ENCODE measurements at places on chromosomes 3 and 15.

DNA sequence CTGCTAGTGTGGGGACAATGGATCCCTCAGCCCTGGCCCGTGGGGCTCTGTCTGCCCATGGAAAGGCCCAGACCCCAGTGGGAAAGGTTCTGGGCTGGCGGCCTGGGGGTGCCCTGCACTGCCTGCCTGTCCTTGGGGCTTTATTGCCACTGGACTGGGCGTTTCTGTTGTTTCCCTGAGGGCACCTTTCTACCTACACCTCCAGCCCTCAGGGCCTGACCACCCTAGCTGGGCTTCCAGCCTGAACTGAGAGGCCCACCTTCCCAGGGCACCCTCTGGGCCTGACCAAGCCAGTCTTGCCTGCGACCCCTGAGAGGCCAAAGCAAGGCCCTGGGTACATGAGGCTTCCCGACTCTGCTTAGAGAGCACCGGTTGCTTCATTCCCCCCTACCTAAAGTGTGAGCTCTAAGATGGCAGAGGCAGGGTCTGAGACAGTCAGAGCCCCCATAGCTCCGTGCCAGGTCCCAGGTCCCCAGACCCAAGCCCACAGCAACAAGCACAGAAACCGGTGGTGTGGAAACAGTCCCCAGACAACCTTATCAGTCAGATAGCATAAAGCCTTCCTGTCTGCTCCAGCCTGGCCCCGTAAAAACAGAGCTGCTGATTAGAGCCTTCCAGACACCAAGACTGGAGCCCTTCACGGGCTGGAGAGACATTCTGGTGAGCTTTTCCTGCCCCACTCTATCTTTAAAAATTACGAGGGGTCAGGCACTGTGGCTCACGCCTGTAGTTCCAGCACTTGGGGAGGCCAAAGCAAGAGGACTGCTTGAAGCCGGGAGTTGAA lies 102.8 kb downstream of the CHSY1 start:
- no peak for DNase-seq

DNA sequence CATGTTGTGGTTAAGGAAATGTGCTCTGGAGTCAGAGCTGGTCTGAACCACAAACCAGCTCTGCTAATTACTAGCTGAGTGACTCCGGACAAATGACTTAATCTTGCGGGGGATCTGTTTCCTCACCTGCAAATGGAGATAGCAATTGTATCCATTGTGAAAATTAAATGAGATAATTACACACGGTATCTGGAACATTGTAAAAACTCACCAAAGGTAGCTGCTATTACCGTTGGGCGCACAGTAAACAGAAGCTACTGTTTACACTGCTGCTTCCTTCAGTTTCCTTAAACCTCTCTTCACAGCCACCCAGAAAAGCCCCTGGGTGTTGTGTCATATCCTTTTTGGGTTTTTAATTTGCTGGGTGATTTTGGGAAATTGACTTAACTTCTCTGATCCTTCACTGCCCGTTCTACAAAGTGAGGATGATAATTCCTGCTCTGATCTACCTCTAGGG lies 107.8 kb downstream of the MEGF11 start:
- DNase-seq, result no peak

GRCh38 chr3:184669578-184669977 lies 42.3 kb downstream of the MAGEF1 start:
- no peak for DNase-seq

GRCh38 chr3:65785065-65785645 lies 253.6 kb downstream of the MAGI1 start:
- peak; percentile 17 for DNase-seq

GRCh38 chr3:184008161-184008560 lies 9.5 kb downstream of the ABCC5 start:
- DNase-seq, result no peak

DNA sequence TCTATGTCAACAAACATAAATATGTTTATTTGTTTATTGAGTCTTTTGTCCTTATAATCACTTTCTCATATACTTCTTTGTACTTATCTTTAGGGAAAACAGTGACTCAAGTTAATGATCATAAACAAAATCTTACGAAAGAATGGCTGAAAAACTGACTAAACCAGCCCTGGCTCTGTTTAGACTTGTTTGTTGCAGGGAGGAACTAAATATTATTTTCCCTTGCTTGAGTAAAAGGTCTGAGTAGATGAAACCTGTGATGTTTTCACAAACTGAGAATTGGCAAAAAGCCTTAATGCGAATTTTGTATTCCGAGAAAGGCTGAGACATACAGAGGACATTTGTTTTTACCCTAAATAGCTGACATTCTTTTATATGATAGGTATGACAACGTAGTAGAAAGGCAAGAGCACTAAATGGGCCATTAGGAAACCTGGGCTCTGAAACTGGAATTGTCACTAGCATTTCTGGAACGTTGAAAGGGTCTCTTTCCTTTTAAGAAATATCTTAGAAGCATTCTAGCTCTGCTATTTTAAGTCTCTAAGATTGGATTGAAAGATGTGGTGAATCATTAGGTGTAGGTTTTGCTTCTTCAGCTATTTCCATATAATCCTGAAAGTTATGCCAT lies 18.2 kb upstream of the CLDN16 start:
- no peak for DNase-seq

DNA sequence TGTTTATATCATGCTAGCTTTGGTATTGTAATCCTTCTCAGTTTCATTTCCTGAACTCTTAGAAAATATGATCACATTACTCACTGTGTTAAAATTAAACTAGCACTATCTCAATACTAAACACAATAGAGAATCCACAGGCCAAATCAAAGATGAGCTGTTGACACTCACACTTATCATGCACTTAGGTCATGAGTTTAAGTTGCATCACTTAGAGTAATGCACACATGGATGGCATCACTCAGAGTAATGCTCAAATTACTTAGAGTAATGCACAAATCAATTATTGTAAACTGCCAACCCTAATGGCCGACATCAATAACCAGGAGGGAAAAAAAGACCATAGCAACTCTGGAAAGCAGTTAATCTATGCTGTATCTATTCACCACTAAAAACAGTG lies 40.0 kb upstream of the MCF2L2 start:
- no peak for DNase-seq

DNA sequence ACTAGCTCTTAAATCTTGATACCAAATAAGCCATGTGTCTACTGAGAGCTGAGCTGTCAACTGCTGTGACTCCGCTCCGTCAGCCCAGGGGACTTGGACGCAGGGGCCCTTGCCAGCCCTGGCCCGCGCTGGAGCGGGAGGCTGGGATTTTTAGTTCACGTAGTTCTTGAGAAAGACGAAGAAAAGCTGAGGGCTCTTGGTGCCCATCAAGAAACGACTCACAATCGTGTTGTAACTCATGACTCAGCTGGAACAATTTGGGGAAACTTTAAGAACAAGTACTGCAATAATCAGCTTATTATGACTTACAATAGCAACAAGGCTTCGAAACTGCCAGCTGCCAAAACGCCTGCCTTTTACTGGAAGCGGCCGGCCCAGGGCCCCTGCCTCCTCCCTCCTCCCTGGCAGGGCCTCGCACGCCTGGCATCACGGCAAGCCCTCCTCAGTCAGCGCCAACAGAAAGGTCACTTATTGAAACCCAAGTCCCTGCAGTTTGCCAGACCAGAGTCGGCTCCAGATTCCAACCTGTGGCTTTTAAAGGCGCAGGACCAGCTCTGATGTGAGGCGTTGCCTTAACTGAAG lies 60.3 kb downstream of the RGMA start:
- peak; percentile 86 for DNase-seq

- DNase-seq, result peak; percentile 59
Observed at GRCh38 chr3:72310419-72311380, 525.8 kb upstream of the PROK2 start.

DNA sequence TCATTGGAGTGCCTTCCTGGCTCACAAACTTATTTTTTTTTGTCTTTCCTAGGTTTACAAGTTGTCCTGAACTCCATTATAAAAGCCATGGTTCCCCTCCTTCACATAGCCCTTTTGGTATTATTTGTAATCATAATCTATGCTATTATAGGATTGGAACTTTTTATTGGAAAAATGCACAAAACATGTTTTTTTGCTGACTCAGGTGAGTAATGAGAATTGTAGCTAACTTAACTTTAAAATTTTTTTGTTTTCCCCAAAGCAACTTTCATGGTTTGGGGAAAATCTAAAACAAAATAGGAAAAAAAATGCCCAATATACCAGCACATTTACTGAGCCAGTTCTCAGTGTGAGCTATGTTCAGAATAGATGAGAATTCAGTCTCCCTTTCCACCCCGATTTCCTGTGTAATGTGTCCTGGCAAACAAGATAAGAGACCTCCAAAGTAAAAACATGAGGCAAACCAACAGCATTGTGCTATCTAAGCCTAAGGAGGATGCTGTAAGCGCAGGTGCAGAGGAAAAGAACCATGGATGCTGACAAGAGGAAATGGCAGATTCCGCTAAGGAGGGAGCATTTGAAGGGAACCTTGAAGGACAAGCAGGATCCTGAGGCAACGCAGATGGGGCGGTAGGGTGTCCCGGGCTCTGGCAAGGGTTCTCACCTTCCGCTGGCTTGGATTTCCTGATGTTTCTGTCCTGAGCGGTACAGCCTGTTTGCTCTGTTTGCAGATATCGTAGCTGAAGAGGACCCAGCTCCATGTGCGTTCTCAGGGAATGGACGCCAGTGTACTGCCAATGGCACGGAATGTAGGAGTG lies 171.4 kb downstream of the CACNA1D start:
- DNase-seq, result no peak

DNA sequence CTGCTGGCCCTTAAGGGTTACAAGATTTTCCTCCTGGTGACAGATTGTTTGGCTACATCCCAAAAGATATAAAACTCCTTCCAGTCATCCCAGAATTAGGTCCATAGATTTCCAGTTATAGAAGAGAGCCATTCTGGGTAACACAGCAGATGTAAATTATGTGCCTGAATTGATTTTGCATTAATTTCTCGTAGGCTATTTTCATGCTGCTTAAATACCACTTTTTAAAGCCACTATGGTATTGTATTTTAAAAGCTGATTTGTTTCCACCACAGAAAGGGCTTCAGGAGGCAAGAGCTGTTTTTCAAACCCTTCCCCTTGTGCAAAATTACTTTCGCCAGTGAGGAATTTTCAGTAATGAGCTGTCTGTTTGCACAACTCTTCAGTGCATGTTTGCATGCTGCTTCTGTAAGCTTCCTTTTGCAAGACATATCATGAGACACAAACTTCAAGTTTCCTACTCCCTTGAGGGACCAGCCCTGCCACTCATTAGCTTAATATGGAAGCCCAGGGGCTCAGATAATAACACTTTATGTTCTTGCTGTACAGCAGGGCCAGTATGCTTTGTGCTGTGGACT lies 105.4 kb upstream of the TNIK start:
- DNase-seq, result peak; percentile 11

DNA sequence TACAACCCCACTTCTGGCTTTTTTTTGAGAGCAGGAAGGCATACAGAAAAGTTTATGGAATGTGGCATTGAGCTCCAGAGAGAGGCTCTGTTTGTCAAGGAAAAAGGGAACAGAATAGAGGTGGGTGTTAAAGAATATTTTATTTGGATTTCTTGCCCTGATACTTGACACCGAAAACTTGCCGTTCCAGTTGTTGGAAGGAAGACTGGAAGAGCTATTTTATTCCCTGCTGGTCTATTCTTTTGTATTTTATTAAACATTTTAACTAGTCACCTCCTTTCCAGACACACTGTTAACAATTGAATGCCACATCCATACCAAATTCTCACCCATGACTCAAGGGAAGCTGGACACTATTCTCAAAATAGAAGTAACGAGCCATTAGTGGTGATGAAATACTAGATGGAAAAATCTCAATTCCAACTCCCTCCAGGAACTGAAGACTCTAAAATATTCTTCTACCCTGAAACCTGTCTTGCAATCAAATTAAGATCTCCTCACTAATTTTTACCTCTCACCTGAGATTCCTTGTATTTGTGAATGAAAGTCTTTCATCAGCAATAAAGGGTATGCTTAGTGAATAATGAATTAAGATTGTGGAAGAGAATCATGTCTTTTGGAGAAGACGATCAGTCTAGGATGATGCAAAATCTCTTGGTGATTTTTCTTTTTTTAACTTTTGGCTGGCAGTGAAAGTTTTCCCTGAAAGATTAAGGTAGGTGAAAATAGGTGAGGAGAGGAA lies 28.5 kb downstream of the GREM1 start:
- DNase-seq, result no peak

DNA sequence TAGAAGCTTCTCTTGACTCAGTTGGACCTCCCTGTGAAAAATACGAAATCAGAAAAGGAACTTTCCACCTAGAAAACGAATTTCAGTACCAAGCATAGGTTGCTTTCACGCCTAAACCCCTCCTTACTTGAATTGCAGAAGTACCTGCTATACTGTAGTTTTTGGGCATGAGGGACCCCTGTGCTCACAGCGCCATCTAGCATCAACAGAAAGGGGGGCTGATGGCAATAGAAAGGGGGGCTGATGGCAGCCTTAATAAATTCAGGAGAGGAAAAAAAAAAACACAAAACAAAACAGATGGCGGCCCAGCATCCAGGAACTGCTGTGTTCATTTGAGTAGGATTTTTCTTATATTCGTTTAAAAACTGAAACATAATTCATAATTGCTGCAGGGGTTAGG lies 96.7 kb downstream of the NPAP1 start:
- DNase-seq, result no peak

GRCh38 chr15:29089731-29090616 lies 179.6 kb downstream of the NSMCE3 start:
- DNase-seq, result no peak

DNA sequence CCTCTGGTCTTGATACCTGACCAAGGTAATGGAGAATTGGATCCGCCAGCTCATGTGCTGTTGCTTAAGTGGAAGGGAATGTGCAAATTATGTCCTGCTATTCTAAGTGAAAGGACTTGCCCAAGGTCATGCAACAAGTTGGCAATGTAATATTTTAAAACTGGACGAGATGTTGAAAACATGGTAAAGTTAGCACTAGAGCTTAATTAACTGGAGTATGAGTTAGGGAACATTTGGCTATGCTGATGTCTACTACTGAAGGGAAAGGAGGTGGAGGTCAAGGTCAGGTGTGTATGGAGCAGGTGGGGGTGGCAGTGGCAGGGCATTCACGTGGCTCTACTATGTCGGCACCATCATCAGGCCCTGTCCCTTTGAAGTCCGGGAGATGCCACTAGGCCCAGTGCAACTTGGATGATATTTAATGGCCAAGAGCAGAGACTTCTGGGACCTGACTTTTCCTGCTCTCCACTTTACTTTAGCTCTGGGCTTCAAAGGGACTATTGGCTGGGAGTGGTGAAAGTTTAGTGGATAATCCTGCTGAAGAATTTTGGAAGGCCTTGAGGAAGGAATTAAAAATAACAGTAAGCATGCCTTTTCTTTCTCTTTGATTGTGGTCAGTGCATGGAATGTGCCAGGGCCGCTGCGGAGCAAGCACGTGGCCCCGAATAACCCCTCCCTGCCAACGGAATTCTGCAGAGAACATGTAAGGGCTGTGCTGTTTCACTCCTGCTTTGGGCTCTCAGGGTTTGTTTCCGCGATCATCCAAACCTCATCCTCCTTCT lies 14.9 kb downstream of the SMAD3 start:
- peak; percentile 80 for DNase-seq

DNA sequence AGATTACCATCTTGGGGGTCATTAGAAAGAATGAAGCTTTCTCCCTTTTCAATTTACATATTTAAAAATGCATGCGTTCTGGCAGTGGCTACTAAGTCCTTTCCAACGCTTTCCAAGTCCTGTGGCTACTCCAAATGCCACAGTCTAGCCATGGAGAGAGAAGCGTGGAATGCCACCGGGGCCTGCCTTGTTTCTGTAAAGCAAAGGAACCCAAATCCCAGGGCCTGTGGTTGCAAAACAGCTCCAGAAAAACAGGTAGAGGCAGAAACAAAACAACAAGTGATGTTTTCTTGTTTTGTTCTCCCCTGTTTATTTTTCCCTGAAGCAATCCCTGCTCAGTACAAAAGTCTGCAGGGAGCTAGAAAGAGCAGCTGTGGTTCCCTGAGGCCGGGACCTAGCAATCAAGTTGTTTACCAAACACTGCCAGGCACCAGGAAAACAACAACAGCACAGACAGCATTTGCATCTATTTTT lies 85.5 kb downstream of the FOXP1 start:
- DNase-seq, result no peak

- DNase-seq, result no peak
Observed at GRCh38 chr3:128563439-128563838, 70.4 kb upstream of the GATA2 start.
